ENCODE measurements at places on chromosomes 4 and X.

- H3K4me3 ChIP-seq: no peak overlapping the region
- H3K27ac ChIP-seq: no peak overlapping the region
Measured at GRCh38 chrX:150329282-150329681, 33.8 kb upstream of the MAMLD1 start.

DNA sequence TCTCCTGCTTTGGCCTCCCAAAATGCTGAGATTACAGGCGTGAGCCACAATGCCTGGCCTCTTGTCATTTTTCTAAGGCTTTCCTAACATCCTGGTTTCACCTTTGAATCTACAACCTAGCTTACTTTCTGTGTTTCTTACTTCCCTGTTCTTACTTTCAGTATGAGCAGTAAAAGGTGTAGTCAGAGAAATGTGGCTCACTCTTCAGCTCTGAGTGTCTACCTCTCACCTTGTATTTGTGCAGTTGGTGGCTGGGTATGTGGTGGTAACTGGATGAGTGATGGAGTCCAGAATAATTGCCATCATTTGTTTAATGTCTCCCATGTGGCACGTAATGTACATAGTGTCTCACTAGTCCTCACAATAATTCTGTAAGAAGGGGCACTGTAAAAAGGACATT lies 19.1 kb upstream of the CXCL11 start:
- no peaks in the 10 kb centered on the region for H3K4me1 ChIP-seq
- DNase-seq: no peak
- H3K4me3 ChIP-seq: no peak overlapping the region

- no peak for DNase-seq
- peaks cover 7% of the 10 kb centered on the region for H3K4me1 ChIP-seq
- H3K27ac ChIP-seq: no peak overlapping the region
- H3K27me3 ChIP-seq: peaks cover 11% of the 10 kb centered on the region
- H3K36me3 ChIP-seq: no peaks in the 10 kb centered on the region
Measured at GRCh38 chr4:3656416-3657356, 109.5 kb upstream of the ADRA2C start.

- no peak for DNase-seq
- H3K4me3 ChIP-seq: no peak overlapping the region
- no peaks in the 10 kb centered on the region for H3K36me3 ChIP-seq
- H3K4me1 ChIP-seq: no peaks in the 10 kb centered on the region
Measured at GRCh38 chr4:67762086-67762485, 7.9 kb upstream of the GNRHR start.

DNA sequence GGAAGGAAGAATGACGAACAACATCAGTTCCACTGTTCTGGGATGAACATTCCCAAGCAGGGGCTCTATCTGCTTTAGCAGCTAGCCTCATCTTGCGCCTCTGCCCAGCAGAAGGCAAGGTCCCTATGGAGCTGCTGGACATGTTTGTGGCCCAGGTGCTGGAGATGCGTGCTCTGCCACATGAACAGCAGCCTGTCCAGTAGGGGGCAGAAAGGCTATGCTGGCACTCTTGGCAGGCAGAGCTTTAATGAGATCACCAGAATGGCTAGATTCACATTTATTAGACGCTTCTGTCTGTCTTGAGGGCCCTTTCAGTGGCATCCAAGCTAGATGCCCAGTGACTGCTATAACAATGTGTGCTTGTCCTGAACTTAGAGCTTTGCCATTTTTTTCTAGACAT lies 1826.0 kb downstream of the STIM2 start:
- H3K36me3 ChIP-seq: no peaks in the 10 kb centered on the region
- H3K27ac ChIP-seq: no peak overlapping the region
- no peaks in the 10 kb centered on the region for H3K27me3 ChIP-seq
- no peaks in the 10 kb centered on the region for H3K4me1 ChIP-seq
- DNase-seq: peak; percentile 60
